CD4-positive, alpha-beta T cell treated with Interleukin-6 at 100 ng/mL for 8 hours (primary cell): ENCODE measurements at places on chromosomes 12 and 14.

- DNase-seq = no peak
Observed at GRCh38 chr14:73492043-73492552, 1.4 kb downstream of the RIOX1 start.

DNA sequence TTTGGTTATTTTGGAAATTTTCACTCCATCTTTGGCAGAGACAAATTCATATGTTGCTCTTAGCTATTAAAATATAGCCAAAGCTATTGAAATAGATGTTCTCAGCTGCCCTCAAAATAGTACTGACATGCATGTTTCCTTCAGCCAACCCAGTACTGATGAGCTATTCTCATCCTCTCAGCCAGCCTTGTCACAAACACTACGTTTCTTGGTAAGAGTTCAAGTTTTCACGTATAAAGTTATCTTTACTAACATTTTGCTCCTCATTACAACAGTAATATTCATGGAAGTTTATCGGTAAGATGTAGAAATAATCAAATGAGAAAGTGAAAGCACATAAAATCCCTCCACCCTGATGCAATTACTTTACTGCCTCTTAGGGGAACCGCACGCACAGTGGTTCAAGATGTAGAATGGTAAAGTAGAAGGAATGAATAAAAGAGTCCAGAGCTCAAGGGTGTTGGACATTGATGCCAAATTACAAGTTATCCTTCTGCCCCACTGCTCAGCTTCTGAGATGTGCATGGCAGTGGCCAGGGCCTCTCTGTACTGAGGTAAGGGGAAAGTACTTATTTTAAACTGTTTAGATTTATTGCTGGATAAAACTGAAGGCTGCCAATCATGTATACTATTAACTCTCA lies 20.7 kb downstream of the GCH1 start:
- DNase-seq = peak; percentile 24

DNA sequence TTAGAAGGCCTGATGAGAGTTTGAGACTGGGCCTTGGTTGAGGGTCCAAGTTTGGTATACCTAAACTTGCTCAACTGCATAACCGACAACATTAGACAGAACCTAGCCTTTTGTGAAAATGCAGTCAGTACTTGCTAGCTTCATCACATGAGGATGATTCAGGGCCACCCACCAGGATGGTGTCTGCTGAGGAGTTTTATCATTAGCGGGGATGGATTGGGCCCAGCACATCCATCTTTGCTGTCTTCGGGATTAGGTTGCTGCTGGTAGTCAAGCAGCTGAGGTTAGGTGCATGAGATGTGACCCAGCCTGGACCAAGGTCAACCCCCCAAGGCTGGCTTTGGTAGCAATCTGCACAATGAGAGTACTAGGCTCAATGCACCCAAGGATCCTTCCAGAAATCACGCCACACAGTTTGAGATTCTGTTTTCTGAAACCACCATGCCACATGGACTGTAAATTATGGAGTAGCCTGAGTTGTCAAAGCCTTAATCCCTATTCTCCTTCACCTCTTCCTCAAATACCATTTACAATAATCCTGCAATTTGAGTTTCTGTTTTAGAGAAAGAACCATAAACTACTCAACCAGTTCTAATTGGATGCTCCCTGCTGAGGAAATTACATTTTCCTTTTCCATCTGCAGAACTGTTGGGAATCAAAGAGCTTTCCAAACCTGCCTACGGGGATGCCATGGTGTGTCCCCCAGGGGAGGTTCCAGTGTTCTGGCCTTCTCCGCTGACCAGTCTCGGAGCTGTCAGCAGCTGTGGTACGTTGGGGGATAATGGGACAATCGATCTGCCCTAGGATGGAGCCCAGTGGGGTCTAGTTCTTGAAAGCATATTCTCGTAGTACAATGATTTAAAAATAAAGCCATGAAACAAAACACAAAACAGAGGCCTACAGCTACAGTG lies 61.7 kb downstream of the DGLUCY start:
- DNase-seq = no peak

DNA sequence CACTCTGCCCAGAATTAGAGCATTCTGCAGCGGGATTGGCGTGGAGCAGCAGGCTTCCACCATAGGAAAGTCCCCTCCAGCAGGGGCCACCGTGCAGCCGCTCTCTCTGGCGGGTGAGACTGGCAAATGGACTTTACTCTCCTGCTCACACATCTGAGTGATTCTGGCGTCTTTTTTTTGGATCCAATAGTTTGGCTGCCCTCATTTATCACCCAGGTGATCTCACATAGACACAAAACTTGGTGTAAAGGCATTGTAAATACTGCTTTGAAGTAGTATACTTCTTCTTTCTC lies 130.3 kb downstream of the TGFB3 start:
- DNase-seq = no peak

DNA sequence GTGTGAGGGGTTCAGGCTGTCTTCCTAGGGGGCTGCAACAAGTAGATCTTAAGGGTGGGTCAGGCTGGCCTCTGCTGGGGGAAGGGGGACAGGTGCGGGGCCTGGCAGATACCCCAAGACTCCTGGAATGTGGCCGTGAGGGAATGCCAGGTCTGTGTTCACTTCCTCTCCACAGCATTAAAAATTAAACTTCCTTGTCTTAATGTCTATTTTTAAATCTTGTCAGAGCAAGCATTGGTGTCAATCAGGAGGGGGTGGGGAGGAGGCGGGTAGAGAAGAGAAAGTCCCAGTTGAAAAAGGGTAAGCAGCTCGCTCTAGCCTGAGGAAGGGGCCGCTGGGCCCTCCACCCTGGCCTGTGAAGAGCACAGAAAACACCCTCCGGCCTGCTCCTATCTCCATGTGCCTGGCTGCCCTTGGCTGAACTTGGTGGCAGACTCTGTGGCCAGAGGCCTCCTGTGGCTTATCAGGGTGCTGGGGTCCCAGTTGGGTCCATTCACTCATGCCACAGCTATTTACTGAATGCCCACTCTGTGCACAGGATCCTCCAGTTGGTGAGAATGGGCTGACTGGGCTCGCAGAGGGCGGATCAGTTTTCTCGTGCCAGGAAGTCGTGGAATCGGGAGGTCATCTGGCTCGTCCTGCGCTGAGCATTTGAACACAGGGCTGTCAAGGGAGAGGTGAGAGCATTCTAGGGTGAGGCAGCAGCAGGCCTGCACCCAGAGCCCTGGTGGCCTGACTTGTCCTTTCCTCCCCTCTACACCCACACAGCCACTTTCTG lies 128.8 kb downstream of the TSPAN9 start:
- no peak for DNase-seq

- no peak for DNase-seq
Observed at GRCh38 chr12:111138016-111138415, 217.6 kb upstream of the MYL2 start.

DNA sequence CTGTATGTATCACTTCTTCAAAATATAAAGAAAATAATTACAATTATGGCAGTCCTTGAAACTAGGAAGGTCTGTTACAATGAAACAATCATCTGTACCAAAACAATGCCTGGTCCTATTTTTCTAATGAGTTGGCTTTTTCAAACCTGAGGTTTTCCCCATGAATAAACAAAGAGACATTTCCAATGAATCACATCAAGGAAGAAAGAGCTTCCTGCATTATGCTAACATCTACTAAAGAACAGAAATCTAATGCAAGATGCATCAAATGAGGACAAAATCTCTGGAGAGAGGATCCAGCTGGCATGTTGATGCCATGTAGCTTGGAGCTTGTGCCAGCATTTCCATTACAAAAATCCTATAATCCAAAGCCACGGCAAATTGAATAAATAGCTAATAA lies 29.3 kb downstream of the NIN start:
- no peak for DNase-seq

DNA sequence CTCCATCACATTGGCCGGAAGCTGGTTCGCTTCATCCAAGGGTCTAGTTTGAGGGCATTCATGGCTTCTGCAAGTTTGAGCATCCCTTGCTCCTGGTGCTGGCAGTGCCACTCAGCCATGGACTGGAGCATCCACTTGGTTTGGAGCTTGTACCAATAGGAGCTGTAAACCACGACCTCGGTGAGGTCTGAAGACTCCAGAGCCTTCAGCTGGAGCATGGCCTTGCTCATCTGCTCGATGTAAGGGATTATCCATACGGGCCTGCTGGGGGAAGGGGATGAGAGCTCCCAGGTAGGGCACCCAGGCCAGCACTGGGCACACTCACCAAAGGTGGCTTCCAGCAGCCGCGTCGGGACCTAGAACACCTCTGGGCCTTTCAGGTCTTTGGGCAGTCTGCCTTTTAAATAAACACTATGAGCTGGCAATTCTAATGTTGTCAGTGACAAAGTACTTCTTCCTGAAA lies 13.5 kb downstream of the FOS start:
- no peak for DNase-seq

DNA sequence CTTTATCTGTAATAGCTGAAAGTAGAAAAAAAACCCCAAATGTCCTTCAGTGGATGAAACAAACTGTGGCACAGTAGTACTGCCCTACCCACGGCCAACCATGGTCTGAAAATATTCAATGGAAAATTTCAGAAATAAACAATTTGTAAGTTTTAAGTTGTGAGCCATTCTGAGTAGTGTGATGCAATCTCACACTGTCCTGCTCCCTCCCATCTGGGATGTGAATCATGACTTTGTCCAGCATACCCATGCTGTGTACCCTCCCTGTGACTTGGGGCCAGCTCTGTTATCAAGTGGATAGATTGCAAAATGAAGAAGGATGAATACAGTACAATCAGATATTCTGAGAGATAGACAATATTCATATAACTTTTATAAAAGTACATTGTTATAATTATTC lies 106.2 kb downstream of the SMOC1 start:
- DNase-seq = no peak

DNA sequence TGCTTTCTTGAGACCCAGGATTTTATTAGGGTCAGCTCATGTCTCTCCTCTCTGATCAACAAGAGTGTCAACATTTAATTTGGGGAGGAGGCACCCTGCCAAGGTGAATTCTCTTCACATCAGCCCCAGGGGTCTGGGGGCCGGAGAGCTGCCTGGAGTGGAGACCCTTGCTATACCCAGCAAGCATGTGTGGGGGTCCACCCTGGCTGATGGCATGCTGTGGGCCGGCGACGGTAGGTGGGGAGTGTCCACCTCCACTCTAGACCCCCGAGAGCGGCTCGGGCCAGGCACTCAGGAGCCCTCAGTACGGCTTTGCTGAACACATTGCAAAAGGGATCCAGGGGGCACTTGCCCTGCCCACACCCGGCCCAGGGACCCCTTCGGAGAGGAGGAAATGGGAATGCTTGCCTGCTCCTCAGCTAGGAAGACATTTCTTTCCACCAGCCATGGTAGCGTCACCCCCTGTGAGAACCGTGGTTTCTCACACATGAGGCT lies 10.4 kb downstream of the MEG3 start:
- DNase-seq = no peak

DNA sequence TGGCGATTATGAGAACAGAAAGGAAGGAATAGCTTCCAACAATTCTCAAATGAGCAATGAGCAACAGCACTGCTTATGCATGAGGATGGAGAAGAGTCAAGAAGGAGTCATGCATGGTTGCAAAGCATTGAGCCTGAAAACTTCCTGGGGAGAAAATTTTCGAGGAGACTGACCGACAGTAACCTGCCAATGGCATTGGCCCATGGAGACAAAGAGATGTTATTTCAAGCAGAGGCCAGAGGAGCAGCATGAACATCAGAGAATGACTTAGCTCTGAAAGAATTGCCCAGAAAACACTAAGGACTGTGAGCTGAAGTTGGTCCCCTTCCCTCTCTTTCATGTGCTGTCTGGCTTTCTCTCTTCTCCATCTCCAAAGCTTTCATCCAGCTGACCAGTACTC lies 343.4 kb downstream of the ADAMTS20 start:
- DNase-seq = no peak

- peak; percentile 35 for DNase-seq
Observed at GRCh38 chr14:61334197-61334701, 12.9 kb downstream of the PRKCH start.

- peak; percentile 70 for DNase-seq
Observed at GRCh38 chr14:32077081-32078022, at the start of gene ARHGAP5. TSS of gene ARHGAP5 (plus strand) at chr14:32077304. CDS start at chr14:32090670, 13,366 bp downstream.

- no peak for DNase-seq
Observed at GRCh38 chr12:21992823-21993222, 51.6 kb upstream of the ABCC9 start.

DNA sequence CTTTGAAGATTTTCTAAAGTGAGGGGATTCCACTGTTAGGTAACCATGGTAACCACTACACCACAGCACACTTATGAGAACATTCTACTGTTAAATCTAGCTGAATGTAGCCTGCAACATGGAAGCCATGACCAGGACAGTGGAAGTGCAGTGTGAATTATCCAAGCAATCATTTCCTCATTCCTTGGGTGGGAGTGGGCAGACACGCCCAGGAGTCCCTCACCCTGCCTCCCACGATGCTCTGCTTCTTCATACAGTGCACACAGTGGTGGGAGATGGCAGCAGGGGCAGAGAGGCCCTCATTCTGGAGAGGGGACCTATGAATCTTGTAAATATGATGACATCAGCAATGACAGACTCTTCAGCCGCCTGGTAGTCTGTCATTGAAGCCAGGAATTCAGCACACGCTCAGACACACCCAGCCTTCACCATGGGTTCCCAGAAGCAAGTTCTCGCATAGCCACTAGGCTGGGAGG lies 70.1 kb upstream of the HOXC13 start:
- no peak for DNase-seq

- DNase-seq = no peak
Observed at GRCh38 chr12:120101617-120102016, 14.9 kb downstream of the RAB35 start.

DNA sequence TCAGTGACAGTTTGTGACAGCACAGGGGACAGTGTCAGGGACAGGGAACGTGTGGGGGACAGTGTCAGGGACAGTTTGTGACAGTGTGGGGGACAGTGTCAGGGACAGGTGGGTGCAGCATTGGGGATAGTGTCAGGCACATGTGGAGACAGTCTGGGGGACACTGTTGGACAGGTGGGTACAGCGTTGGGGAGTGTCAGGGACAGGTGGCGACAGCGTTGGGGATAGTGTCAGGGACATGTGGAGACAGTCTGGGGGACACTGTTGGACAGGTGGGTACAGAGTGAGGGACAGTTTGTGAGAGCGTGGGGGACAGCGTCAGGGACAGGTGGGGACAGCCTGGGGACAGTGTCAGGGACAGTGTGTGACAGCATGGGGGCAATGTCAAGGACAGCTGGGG lies 140.0 kb downstream of the TMEM121 start:
- DNase-seq = no peak

DNA sequence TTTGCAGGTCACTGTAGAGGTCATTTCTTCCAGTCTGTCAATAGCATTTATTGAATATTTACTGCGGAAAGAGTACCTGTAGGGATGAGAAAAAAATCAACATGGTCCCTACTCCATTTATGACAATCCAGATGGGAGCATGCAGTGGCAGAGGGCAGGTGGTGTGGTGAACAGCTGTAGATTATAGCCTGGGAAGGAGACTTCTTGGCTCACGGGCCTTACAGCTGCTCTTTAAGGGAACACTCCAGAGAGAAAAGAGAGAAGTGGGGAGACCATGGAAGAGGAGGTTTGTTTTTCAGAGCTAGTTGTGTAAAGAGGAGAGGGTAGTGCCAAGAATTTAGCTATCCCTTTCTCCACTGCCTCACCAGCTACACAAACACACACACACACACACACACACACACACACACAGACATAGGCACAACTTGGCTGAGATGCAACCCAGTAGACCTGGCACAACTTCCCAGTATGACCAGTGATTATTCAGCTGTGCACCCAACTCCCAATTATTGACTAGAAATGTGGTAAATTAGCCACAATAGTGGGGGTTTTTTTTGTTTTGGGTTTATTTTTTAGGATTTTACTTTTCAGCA lies 41.0 kb downstream of the GPHB5 start:
- DNase-seq = no peak

GRCh38 chr12:1843641-1844005 lies 23.3 kb downstream of the LRTM2 start:
- DNase-seq = no peak
